ENCODE measurements at places on chromosomes 5 and 9. TPM values are rescaled to one million over a fixed set of nuclear protein-coding genes. Genes with fewer than 3 reads are reported as not detected.

Gene ITGA2
- total RNA-seq, result 18.4 TPM

DNA sequence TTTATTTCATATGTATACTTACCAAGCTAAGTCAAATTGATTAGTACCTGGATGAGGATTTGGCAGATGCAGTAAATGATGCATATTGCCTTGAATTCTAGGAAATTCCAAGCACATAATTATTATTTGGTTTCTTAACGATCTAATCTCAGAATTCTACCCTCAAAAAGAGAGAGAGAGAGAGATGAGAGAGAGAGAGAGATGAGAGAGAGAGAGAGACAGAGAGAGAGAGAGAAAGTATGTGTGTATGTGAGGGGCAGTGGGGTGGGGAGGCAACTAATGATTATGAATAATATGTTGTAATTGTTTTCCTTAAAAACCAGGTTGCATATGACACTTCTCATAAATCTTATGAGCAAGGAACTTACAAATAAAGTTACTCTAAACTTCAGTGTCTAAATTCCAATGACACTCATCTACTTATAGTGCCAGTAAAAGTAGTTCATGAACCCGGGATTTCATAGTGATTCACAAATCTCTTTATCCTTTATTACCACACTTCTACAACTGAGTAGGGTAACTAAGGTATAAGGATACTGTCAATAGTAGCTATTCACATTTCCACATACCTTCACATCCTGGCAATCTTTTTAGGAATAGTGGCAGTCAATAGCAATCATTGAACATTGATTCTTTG is 60.5 kb upstream of the EDIL3 start:
- DNase-seq, result no peak

GRCh38 chr9:93830012-93830596 is 125.1 kb downstream of the BARX1 start:
- peak; percentile 56 for DNase-seq

DNA sequence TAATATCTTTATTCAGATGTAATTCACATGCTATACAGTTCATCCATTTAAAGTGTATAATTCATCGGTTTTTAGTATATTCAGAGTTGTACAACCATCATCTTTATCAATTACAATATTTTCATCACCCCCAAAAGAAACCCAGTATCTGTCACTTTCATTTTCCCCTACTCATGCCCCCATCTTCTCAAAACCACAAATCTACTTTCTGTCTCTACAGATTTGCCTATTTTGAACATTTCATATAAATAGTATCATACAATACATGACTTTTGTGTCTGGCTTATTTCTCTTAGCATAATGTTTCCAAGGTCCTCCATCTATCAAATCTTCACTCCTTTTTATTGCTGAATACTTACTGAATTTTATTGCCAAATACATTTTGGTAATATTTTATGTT is 305.1 kb upstream of the SGCD start:
- DNase-seq, result no peak

GRCh38 chr5:146052780-146053179 is 52.6 kb downstream of the PLAC8L1 start:
- DNase-seq, result no peak

All from vagina (tissue), 2 donors.